Calu3 (cell line): ENCODE measurements at places on chromosomes 11 and 22. TPM values are rescaled to one million over a fixed set of nuclear protein-coding genes. Genes with fewer than 3 reads are reported as not detected.

The CABP7 gene
- not detected in 2 replicates for total RNA-seq

The PLAAT5 gene
- 0.42 and 0.57 TPM in 2 replicates for total RNA-seq

The NECTIN1 gene
- total RNA-seq = 22.1 and 28.5 TPM in 2 replicates

The P2RY2 gene
- total RNA-seq = 1.6 and 2.3 TPM in 2 replicates

The CSF2RB gene
- not detected in 2 replicates for total RNA-seq

The NXPE2 gene
- total RNA-seq = not detected in 2 replicates

The BRD1 gene
- 38.8 and 41.4 TPM in 2 replicates for total RNA-seq

The DRICH1 gene
- total RNA-seq = 1.1 and 1.9 TPM in 2 replicates

The CASP12 gene
- total RNA-seq = not detected in 2 replicates

The SLN gene
- not detected in 2 replicates for total RNA-seq

The PATE2 gene
- total RNA-seq = not detected in 2 replicates
